ENCODE measurements at places on chromosomes 6 and 20.

GRCh38 chr20:62835931-62836861 lies 19.3 kb downstream of the COL9A3 start:
- no peak for DNase-seq

DNA sequence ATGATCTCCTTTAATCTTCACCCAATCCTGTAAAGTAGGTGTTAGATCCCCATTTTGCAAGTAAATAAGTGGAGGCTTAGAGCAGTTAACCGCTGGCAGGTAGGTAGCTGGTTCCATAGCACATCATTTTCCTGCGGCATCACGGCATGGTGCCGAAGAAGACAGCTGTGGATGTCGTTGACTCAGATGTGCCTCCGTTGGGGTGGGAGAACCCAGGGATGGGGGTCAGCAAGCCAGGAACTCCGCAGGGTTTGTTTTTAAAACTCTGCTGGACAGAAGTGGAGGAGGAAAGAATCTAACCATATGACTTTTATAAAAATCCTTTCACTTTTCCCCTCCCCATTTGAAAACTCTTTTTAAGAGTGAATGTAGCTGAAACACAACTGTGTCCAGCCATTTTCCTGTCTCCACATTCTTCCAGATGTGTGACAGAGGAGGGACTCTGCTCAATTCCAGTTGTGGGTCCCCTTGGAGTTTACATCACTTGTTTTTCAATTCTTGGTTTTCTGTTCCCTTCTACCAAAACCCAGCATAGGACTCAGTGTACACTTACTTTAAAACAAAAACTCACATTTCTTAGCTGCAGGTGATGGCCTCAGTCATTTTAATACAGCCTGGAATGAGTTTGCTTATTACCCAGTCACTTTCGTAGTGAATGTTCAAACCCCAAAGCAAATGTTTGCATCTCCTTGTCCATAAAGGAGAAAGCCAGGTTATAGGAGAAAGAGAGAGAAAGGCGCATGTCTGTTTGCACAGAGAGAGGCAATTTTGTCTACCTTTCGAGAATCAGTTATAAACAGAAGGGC lies 27.6 kb upstream of the PI16 start:
- DNase-seq, result no peak

DNA sequence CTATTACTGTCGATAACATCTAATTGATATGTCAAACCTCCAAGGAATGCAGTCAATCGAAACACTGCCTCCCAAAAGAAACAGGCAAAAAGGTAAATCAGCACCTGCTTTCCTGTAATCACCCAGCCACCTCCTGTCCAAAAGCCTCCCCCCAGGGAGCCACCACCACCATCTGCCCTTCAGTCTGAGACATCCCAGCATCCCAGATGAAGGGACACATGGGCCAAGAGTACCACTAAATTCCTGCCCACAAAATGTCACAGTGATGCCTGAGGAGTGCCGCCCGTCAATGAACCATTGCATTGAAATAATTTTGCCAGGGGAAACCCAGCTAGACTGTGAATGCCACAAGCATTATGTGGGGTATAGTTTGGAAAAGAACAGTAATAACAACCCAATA lies 401.7 kb downstream of the ZFAND3 start:
- no peak for DNase-seq

GRCh38 chr6:15442467-15442866 lies 196.6 kb downstream of the JARID2 start:
- DNase-seq, result no peak

DNA sequence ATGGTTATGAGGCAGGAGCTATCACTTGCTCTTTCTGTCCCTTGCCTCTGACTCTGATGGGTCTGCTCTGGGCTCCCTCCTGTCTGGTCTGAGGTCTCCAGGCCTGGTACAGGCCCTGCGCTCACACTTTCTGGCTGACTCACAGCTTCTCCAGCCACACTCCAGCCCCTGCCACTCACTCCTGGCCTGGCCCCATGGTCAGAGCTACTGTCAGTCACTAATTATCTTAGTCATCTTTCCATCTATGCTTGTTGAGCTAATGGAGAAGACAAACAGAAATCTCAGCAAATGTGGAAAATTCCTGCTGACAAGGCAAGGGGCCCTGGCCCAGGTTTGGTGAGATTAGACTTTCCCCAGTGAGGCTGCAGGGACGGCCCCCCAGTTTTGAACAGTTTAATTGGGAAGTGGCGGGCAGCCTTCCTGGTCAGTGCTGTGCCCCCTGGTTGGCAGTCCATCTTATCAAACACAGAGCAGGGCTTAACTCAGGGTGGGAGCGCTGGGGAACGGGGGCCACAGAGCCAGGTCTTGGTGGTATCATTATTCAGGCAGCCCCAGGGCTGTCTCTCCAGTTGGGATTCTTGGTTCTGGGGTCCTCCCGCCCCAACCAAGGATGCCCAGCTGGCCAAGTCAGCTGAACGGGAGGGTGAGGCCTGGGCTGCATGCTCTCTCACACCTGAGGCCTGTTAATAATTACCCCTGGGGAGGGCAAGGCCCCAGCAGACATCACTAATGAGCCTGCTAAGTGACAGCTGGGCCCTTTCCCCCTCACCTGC lies 63.4 kb downstream of the VEGFA start:
- DNase-seq, result no peak

GRCh38 chr20:61417221-61417941 lies 165.3 kb downstream of the CDH4 start:
- no peak for DNase-seq

- no peak for DNase-seq
These were observed 54.2 kb upstream of the MYL9 start for GRCh38 chr20:36487069-36487468.

- DNase-seq, result no peak
These were observed 13.1 kb upstream of the RAET1L start for GRCh38 chr6:150038202-150039062.

DNA sequence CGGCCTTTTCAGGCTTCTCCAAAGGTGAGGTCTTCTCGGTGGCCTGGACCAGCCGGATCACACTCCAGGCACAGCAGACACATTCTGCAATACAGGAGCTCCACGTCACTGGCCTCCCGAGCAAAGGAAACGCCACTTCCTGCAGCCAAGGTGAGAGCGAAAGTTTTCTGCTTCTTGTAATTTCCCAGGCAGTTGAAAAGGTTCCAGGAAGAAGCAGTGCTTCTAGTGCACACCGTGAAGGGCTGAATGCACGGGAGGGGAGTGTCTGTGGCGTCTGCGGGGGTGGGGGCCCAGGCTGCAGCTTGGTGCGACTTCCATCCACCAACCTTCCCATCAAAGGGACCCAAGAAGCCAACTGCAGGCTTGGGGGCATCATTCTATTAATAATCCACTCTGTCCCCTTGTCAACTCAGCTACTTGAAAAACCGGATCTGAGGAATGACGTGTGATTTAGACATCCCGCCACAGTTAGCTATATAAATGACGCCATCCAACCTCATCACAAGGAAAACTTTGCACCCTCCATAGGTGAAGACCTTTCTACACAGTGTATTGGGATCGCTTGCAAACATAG lies 61.1 kb downstream of the NFATC2 start:
- no peak for DNase-seq

Measured in fibroblast of skin of right quadriceps (primary cell).